ENCODE measurements at places on chromosomes 13 and 19.

GRCh38 chr13:20980430-20980829, 77.9 kb upstream of the XPO4 start:
- no peak for DNase-seq

DNA sequence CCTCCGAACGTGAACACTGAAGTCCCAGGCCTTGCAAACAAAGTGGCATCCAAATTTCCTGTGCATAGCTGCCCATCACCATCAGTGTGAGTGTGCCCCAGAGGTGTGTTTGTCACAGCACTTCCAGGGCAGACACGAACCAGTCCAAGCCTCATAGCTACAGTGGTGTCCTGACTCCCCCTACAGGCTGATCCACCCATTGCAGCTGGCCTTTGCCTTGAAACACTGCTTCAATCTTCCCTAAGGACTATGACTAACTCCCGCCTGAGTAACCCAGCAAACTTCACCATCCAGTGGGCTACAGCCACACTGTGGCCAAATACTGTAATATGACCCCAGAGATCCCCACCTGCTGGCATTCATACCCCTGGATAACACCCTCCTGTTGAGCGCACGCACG, 3.9 kb downstream of the ZNF266 start:
- DNase-seq: no peak

DNA sequence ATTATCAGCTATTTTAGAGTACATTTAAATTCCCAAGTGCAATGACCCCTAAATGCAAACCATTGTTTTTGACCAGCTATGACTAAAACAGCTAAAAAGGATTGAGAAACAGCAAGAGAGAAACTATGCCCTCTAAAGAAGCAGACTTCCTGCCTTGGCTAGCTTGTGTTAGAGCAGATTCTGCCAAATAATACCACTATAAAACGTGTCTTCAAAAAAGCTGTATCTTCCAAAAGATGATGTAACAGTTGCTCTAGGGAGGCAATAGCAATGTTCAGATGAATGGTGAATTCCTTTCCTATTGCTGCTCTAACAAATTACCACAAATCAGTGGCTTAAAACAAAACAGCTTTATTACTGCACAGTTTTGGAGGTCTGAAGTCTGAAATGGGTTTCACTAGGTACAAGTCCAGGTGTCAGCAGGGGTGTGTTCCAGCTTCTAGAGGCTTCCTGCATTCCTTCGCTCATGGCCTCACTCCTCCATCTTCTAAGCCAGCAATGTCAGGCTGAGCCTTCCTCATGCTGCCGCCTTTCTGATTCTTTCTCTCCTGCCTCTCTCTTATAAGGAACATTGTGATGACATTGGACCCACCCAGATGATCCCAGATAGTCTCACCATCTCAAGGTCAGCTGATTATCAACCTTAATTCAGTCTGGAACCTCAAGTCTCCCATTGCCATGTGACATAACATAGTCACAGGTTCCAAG, 84.5 kb downstream of the LRRC63 start:
- DNase-seq: no peak

DNA sequence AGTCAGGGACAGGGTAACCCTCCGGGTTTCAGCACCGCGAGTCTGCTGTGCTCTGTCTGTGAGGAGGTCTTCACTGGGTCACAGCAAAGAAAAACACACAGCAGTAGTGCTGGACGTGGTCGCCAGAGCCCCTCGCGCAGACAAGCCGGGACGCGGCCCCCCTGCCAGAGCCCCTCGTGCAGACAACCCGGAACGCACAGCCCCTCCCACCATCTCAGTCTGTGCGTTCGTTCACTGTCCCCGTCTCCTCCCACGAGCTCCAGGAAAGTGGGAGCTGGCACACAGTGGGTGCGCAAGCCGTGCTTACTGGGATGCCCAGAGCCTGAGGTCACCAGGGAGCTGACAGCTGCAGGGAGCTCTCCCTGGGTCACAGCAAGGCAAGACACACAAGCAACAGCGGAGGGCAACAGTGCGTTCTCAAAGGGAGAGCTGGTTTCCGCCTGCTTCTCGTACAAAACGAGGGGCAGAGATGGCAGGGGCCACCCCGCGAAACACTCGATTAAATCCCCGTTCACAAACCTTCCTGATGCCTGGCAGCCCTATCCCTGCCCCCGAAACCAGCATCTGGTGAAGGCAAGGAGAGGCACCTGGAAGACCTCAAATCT, 3.2 kb upstream of the PLPP2 start:
- DNase-seq: no peak

- DNase-seq: no peak
These were observed 440.1 kb upstream of the NBEA start for GRCh38 chr13:34502011-34502410.

- no peak for DNase-seq
These were observed 305.1 kb downstream of the KCNRG start for GRCh38 chr13:50320271-50320862.

GRCh38 chr19:18278521-18279265, 2.7 kb downstream of the JUND start:
- no peak for DNase-seq

GRCh38 chr13:20708216-20708615, 4.7 kb downstream of the IL17D start:
- no peak for DNase-seq

DNA sequence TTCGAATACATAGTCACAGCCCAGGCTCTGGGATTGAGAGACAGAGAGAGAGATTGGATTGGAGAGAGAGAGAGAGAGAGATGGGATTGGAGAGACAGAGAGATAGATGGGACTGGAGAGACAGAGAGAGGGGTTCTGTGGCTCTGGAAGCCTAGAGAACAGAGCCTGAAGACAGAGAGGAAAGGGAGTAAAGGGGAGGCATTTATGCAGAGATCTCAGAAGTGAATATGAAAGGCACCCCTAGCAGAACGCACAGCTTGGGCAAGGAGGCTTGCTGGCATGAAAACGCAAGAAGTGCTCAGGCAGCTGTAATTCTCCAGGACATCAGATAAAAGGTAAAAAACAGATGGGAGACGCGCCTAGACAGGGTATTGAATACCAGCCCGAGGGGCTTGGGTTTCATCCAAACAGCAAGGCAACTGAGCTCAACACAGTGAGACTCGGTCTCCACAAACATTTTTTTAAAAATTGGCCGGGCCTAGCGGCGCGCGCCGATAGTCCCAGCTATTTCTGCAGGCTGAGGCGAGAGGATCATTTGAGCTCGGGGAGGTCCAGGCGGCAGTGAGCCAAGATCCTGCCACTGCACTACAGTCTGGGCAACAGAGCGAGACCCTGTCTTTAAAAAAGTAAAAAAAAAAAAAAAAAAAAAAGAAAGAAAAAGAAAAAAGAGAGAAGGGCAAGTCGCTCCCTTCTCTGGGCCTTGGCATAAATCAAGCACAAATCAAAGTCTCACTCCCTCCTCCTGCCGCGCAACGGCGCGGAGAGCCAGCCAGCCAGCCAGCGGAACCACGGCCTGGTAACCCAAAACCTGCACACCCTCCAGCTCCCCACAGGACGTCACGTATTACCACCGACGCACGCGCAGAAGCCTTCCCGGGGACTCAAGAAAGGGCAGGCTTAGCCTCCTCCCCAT, 774 bp upstream of the PPP2R1A start:
- DNase-seq: peak; percentile 49

DNA sequence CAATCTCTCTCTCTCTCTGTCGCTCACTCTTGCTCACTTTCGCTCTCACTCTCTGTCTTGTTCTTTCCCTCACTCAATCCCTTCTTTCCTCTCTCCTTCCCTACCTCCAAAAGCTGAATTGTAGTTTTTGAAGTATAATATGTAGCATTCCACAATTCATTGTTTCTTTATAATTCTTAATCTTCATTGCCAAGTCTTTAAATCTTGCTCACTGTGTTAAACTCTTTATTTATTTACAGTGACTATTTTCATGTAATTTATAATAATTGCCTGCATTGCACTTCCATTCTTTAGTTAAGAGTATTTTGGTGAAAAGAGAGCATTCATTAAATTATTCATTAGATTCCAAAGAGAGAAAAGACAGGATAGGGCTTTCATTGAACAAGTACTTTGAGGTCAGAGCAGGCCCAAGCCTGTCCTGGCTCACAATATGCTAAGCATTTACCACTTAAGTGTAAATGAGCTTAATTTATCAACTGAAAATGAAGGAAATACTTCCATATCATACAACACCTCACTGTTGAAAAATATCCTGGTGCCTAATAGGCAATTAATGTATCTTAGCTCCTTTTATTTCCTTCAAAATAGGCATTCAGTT, 257.4 kb upstream of the SLITRK1 start:
- no peak for DNase-seq

DNA sequence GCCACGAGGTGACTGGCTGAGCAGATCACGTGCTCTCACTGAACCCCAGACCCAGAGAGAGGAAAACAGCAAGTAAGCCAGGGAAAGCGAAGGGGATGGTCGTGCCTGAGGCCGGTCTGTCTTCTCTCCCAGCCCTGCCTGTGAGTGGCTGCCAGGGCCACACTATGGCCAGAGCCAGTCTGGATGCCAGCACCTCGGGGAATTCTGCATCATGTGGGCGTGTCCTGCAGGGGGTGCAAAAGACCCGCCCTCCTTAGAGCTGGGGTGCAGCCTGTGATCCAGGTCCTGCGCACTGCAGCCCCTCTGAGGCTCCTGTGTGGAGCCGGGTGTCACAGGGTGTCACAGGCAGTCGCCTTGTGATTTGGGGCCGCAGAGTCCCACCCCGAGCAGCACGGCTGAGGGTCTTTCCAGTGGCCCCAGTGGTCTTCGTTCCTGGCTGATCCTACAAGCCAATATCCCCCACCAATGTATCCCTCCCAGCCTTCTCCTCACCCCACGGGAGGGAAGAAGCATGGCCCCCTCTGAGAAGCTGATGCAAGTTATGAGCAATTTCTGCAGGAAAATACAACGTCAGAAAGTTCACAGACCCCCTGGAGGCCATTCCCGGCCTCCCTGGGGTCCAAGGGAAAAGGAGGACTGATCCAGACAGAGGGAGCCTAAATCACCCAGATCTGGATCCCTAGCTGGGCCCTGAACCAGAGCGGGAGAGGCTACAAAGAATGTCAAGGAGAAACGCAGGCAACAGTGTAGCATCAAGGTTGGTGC, 7.7 kb downstream of the PPP1R12C start:
- DNase-seq: no peak

GRCh38 chr19:6521718-6522646, 8.8 kb upstream of the TNFSF9 start:
- no peak for DNase-seq

GRCh38 chr13:110971486-110971885, 56.6 kb upstream of the ANKRD10 start:
- DNase-seq: no peak

DNA sequence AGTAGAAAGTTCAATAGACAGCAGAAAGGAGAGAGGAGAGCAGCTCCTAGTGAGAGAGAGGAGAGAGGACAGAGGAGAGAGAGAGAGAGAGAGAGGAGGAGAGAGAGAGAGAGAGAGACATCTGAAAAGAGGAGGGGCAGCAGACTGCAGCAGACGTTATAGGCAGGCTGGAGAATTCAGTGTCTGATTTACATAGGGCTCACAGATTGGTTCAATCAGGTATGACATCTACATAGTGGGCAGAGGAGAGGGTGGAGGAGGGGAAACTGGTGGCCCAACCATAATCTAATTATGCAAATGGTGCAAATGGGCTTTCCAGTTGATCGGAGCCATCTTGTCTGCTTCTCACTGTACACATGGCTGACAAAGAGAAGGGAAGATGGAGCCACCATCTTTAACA, 221.3 kb upstream of the TRPC4 start:
- DNase-seq: no peak

GRCh38 chr13:73851104-73851503, 283.1 kb downstream of the KLF12 start:
- no peak for DNase-seq

DNA sequence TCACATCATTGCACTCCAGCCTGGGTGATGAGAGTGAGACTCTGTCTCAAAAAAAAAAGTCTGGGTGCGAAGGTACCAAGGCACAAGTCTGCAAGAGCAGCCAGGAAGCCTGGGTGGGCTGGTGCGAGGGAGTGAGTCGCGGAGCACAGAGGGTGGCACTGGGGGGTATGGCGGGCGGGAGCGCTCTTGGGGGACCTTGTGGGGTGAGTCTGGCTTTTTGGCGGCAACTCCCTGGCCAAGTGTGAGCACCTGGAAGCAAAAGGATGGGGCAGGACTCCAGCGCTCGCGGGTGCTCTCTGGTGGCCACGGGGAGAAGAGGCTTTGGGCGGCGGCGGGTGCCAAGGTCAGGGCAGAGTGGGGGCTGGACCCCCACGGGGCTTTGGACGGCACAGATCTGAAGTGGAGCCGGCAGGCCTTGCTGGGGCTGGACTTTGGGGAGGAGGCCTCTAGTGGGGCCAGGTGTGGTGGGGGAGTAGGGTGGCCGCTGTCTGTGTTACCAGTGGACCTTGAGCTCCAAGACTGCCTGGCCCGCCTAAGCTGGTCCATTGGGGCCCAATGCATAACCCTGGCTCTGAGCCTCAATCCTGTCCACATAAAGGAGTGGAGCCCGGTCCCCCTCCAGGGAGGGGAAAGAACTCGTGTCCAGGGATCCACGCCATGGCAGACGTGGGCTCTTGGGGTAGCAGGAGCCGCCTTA, 1.6 kb downstream of the P2RY11 start:
- no peak for DNase-seq

GRCh38 chr13:75294110-75294509, 187.9 kb downstream of the TBC1D4 start:
- DNase-seq: no peak
